A549 treated with ZK216348 at 1 μM for 4 hours (cell line): ENCODE measurements at places on chromosomes 5 and 9. TPM values are rescaled to one million over a fixed set of nuclear protein-coding genes. Genes with fewer than 3 reads are reported as not detected.

SPARC gene
- total RNA-seq = 13.5 to 27.1 TPM (median 21.9 TPM) in 5 replicates

PLAA gene
- total RNA-seq = 28.9 to 42.8 TPM (median 32.0 TPM) in 5 replicates

BOD1 gene
- total RNA-seq = 66.3 to 74.3 TPM (median 74.1 TPM) in 5 replicates

EIF4E1B gene
- total RNA-seq = not detected in 5 replicates

FOXD4L6 gene
- total RNA-seq = not detected in 5 replicates

SOWAHA gene
- 0.06 to 0.12 TPM (median 0.11 TPM) in 5 replicates for total RNA-seq

ASPN gene
- not detected in 5 replicates for total RNA-seq

C9orf50 gene
- total RNA-seq = not detected in 5 replicates

GFI1B gene
- total RNA-seq = not detected in 5 replicates

NOXA1 gene
- total RNA-seq = 0.53 to 2.1 TPM (median 1.9 TPM) in 5 replicates

IFNA21 gene
- total RNA-seq = not detected in 5 replicates

CYLC2 gene
- total RNA-seq = not detected in 5 replicates

NUTM2F gene
- total RNA-seq = not detected in 5 replicates

HAVCR2 gene
- total RNA-seq = 0.20 to 0.70 TPM (median 0.41 TPM) in 5 replicates

AGPAT2 gene
- 51.4 to 112 TPM (median 101 TPM) in 5 replicates for total RNA-seq

COL5A1 gene
- 33.7 to 68.2 TPM (median 47.1 TPM) in 5 replicates for total RNA-seq

ARHGAP26 gene
- 6.1 to 11.3 TPM (median 7.6 TPM) in 5 replicates for total RNA-seq

IL31RA gene
- total RNA-seq = 0.71 to 1.6 TPM (median 1.4 TPM) in 5 replicates

OCLN gene
- 9.6 to 15.3 TPM (median 10.1 TPM) in 5 replicates for total RNA-seq

GPR151 gene
- total RNA-seq = not detected in 5 replicates

NTNG2 gene
- total RNA-seq = 1.2 to 4.8 TPM (median 3.1 TPM) in 5 replicates

PCDHB12 gene
- not detected in 5 replicates for total RNA-seq

GRXCR2 gene
- total RNA-seq = not detected in 5 replicates

SPAAR gene
- total RNA-seq = 0.15 to 0.16 TPM in 2 of 5 replicates, not detected in the others

SPATA6L gene
- total RNA-seq = 1.8 to 2.5 TPM (median 2.0 TPM) in 5 replicates

SKP1 gene
- 587 to 794 TPM (median 595 TPM) in 5 replicates for total RNA-seq

KIF20A gene
- total RNA-seq = 44.6 to 48.6 TPM (median 46.7 TPM) in 5 replicates

CBY3 gene
- not detected in 5 replicates for total RNA-seq

EMB gene
- 3.8 to 9.0 TPM (median 6.1 TPM) in 5 replicates for total RNA-seq
